Cerebellar nuclear complex (tissue), 1 donor: ENCODE measurements at places on chromosomes 1 and 21.

GRCh38 chr1:220748936-220749335, 814 bp downstream of the MTARC2 start:
- DNase-seq, result no peak

DNA sequence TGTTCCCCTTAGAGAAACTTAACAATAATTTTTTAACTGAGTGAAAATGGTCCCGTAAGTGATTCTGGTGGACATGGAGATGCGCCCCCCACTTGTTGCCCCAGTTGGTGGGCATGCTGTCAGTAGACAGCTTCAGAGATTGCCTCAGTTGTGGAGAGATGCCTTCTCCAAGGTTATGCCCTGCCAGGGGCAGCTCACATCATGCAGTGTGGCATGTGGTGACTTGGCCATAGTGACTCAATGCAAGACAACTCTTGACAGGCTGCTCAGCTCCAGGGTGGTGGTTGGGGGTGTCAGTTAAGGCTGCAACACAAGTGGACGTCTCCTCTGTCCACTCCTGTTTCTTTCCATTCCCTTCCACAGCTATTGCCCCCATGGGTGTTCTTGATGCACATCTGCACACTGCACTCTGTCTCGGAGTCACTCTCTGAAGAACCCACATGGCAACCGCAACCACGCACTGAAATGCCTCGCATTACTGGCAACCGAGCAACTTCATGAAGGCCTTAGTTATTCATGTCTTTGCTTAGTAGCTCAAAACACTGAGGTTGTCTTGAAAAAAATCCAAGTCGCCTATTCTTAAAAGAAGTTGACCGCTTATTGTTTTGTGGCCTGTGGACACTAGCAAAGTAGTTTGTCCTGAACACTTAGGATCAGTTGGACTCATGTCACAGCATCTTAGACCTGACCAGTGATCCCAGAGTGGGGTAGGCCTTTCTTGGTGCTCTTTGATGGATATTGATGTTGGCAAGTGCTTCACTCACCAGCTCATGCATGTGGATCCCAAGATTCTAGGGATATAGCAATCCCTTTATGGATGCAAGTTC, 54.8 kb upstream of the USP1 start:
- DNase-seq, result no peak

- no peak for DNase-seq
Measured at GRCh38 chr1:235101558-235102258, 26.9 kb downstream of the TOMM20 start.

GRCh38 chr1:94296018-94296417, 58.6 kb upstream of the ARHGAP29 start:
- DNase-seq, result no peak

DNA sequence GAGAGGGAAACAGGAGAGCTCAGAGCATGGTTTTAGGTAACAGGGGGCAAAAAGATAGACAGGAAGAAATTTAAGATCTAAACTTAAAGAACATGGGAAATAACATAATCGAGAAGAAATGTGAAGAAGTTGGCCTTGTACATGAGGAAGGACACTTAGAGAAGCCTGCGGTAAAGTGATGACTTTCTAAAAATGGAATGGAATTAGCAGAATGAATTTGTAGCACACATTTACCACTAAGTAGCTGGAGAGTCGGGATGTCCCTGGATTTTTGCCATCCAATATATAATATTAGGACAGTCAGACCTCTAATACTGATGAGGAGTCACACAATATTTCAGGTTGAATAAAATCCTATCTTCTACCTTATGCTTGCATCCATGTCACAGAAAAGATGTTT, 77.7 kb upstream of the C1orf87 start:
- no peak for DNase-seq

DNA sequence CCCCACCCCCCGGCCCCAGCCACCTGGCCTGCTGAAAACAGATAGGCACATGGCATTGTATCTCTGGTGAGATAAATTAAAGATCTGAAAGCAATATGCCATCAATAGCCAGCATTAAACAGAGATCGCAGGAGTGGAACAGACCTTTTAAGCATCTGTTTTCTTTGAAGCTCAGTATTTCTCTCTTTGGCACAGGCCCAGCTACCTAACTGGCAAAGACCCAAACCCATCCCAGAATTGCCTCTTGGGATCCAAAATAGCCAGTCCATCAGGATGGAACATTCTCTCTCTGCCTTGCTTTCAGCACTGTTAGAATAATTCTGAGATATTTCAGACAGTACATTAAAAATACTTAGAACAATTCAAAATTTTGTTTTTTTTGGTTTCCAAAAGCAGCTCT, 46.0 kb downstream of the KCNJ6 start:
- no peak for DNase-seq

GRCh38 chr1:86448670-86449069, 20.1 kb upstream of the CLCA1 start:
- no peak for DNase-seq

DNA sequence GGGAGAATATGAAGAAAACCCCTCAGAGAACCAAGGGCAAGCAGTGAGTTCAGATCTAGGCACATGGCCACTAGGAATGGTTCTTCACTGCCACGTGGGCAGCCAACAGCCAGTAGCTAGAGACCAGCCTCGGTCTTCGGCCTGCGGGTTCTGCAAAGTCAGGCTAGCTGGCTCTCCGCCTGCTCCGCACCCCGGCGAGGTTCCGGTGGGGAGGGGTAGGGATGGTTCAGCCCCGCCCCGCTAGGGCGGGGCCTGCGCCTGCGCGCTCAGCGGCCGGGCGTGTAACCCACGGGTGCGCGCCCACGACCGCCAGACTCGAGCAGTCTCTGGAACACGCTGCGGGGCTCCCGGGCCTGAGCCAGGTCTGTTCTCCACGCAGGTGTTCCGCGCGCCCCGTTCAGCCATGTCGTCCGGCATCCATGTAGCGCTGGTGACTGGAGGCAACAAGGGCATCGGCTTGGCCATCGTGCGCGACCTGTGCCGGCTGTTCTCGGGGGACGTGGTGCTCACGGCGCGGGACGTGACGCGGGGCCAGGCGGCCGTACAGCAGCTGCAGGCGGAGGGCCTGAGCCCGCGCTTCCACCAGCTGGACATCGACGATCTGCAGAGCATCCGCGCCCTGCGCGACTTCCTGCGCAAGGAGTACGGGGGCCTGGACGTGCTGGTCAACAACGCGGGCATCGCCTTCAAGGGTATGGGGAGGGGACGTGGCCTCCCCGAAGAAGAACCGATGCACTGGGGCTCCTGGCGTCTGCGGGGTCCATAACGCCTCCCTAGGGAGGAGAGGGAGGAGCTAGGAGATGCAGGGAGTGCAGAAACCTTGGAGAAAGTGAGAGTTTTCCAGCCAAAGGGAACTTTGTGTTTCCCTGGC, at the start of gene CBR1:
TSS of gene CBR1 (plus strand) at position 312 of the 871 bp plus-strand sequence. CDS start at position 404, 92 bp downstream.
- peak; percentile 86 for DNase-seq
